ENCODE measurements at places on chromosomes 5 and 9.

- DNase-seq: no peak
These were observed 2.9 kb upstream of the DPM2 start for GRCh38 chr9:127940593-127940992.

- no peak for DNase-seq
These were observed 78.3 kb downstream of the MAMDC2 start for GRCh38 chr9:70121818-70122436.

DNA sequence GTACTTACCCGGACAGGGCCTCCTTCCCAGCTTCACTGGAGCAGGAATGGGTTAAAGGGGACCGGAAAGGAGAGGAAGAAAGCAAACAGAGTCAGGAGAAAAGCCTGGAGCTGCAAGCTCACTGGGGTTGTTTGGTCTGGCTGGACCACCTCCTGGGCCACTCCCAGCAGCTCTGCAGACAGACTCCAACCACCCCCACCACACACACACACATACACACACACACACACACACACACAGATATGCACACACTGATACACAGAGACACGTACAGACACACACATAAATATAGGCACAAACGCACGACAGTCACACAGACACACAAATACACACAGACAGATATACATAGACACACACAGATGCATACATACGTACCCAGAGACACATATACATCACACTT, 34.9 kb upstream of the SYNPO start:
- no peak for DNase-seq

DNA sequence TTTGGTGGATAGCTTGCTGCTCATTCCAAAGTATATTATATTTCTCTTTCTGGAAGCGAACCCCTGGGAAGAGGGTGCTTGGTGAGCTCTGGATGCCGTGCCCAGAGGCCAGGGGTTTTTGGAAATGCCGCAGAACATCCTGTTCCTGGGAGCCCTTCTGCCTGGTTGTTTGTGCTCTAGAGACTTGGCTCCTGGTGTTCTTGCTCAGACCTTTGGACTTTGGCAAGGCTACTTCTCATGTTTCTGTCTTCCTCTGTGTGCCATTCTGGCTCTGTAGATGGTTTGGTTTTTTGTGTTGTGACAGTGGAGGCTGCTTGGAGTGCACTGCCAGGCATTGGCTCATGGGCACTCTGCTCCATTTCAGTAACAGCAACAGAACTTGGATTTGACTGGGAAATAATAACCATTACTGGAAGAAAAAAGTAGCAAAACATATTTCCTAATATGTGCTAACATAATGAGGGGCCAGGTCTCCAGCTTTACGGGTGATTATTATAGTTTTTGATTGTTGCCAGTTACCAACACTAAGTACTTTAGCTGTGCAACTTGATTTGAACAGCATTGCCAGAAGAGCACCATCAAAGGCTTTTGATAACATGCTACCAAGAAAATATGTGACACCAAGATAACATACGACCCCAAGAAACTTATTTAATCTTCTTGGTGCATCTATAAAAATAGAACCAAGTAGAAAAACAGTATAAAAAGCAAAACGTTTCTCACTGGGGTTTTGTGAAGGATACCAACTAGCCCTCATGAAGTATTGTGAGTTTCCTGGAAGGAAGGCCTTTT, 94.2 kb downstream of the PCSK1 start:
- no peak for DNase-seq

DNA sequence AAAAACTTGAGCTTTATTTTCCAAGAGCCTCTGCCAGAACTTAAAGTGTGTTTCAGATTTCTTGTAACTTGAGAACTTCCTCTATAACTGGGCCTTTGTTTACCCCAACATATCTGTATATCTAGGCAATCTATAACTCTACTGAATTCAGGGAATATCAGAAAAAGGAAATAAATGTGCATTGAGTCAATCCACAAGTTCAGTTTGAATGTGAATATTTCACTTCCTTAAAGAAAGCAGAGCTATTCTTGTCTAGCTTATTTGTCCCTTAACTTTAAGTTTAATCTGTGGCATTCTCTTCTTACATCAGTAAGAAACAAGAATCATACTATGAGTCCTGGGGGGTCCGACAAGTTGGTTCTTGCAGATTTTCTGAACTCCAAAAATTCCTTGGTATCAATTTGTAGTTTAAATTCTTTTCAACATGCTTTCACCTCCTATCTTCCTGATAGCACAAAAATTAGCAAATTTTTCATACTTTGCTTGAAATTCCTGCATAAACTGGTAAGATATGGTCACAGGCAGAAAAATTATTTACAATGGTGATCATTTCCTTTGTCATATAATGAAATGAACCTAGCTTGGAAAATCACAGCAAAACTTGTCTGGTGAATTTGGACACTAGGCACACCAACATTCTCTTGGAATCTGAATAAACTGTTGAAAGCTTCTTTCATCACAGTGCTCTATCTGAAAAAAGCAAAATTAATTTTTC, 19.8 kb upstream of the ITGA1 start:
- no peak for DNase-seq

DNA sequence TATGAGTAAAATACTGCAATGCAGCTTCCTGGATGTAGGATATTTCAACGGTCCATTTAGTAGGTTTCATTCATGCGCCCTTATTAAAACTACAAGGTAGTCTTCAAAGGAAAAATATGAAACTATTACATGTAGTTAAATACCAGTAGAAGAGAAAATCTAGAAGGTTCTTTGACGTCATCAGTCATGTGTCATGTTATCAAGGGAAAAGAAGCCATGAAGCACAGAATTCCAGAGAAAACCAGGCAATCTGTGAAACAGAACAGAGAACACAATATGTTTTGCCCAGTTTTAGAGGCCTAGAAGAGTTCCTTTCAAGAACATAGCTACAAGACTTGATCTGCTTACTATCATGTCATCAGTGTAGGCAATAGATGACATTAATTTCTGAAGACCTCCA, 38.4 kb downstream of the BNC2 start:
- DNase-seq: no peak

DNA sequence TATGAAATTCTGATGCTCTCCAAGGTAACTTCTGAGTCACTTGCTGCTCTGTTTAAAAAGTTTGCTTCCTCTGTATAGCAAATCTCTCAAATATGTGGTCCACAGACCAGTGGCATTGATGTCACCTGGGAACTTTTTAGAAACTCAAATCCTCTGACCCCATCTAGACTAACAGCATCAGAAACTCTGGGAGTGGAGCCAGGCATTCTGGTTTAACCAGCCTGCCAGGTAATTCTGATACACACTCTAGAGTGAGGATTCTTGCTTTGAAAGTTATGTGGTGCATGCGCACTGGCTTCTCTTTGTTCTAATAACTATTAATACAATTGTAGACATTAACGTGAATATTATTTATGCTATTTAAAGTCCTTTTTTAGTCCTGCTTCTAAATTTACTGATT, 298.1 kb downstream of the SLF1 start:
- no peak for DNase-seq

DNA sequence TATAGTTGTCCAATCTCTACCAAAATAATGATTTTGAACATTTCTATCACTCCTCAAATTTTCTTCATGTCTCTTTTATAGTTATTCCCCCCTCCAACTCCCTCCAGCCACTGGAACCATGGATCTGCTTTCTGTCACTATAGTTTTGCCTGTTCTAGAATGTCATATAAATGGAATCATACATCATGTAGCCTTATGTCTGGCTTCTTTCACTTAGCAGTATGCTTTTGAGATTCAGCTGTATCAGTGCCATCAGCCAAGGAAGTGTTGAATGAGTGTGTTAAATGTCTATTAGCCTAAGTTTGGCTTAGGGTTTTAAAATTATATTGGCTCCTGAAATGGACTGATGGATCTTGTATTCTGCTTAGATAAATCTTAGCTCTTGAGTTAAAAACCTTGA, 36.0 kb downstream of the UBE2D2 start:
- DNase-seq: no peak

DNA sequence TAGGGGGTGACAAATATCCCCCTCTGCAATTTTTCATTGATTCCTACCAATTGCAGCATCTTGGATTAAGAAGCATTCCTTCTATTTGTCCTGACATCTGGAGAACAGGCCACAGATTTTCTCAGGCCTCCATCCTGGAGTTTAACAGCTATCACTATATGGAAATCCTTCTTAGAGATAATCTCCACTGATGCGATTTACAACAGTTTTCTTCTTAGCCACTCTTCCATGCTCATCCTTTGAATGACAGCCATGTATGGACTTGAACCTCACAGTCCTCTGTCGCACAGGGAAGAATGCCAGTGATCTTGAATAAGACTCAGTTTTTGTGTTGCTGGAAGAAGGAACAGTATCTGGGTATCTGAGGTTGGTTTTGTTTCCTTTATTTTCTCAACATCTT, 73.2 kb downstream of the PGM5 start:
- no peak for DNase-seq

DNA sequence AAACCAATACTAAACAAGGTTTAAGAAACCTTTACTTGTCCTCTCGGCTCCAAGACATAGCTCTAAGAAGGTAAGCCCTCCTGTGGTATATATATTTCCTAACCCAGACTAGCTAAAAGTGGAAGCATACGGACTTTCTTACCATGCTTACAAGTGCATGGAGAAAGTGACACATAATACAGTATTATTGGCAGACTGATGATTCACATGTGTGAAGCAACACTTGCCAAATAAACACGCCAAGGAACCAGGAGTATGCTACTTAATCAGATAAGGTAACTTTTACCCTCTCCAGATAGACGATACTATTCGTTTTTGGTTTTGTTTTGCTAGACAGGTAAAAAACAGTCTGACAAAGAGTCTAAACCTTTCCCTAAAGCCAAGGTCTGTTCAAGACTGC, 264.1 kb downstream of the MLLT3 start:
- DNase-seq: no peak

DNA sequence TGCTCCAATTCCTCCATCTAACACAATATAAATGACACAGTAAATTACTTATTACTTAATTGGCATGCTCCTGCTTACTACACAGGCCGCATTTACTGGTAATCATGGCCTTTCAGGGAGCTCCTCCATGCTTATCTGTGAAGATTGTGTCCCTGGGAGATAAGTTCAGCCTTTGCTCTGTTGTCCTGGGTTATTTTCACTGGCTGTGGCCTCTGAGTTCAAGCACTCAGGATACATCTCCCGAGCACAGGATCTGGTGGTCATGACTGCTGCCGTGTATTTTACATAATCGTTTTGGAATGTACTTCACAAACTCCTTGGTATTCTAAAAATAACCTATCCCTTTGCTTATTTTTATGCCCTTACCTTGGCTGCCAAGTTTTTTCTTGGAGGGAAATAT, 215.7 kb downstream of the ICE1 start:
- DNase-seq: no peak

DNA sequence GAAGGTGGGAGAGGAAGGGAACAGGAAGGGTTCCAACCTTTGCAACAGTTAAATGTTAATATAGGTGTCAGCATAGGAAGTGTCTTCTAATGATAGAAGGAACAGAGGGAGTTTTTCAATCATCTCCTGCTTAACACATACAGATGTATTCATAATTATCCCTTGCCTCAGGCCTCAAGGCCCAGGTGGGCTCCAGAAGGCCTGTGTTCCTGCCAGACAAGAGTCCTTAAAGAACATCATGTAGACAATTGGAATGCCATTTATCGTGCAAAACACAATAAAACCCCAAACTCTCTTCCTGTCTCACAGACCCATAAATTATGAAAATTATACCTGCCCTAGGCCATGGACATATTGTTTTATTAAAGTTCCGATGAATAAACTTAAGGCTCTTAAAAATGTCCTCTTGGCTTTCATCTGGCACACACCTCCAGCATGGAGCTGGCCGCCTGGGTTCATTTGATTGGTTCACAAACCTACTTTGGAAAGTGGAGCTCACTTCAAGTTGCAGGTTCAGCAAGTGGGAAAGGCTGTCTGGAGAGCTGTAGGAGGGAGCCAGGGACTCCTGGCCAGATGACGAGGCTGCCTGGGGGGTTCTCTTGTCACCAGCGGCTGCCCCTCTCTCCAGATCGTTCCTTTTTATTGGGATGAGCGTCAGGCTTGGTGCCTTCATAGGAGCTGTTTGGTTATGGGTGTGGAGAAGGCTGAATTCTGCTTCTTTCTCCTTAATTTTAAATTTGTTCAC, 17.5 kb downstream of the SPRY4 start:
- DNase-seq: no peak

GRCh38 chr5:75616371-75616881, 5.2 kb downstream of the ANKDD1B start:
- DNase-seq: no peak

GRCh38 chr5:170221327-170221741, 11.5 kb upstream of the C5orf58 start:
- DNase-seq: peak; percentile 2

- DNase-seq: no peak
These were observed 62.7 kb downstream of the SLC1A3 start for GRCh38 chr5:36669015-36669651.

DNA sequence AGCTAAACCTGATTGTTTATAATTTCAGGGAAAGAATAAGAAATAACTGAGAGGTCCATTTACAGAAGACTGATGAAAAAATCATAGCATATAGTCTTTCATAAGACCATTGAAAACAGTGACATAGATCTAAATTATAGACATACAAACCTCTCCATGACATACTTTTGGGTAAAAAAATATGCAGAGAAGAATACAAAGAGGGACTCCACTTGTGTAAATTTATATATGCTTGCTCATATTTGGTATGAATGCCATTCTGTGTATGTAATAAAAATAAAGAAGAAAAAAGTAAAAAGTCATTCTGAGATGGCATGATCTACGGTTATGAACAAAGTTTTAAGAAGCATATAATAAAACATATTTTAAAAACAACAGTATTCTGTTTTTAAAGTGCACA, 310.7 kb downstream of the ASTN2 start:
- no peak for DNase-seq

GRCh38 chr9:37197158-37198038, 77.0 kb downstream of the ZCCHC7 start:
- no peak for DNase-seq

DNA sequence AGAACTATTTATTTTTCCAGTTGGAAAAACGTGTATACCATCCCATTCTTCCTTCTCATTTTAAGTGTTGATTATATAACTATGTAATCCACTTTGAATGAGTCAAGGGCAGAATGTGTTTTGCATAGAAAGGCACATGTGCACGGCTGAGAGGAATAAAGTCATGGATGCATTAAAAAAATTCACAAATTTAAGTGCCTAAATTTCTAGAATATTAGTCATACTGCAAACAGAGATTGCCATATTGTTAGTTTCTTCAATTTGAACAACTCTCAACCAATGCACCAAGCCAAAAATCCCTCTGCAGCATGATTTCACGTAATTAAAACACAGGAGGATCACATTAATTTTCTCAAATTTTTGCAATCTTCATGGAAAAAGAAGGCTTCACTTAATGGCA, 166.3 kb downstream of the MPDZ start:
- no peak for DNase-seq

DNA sequence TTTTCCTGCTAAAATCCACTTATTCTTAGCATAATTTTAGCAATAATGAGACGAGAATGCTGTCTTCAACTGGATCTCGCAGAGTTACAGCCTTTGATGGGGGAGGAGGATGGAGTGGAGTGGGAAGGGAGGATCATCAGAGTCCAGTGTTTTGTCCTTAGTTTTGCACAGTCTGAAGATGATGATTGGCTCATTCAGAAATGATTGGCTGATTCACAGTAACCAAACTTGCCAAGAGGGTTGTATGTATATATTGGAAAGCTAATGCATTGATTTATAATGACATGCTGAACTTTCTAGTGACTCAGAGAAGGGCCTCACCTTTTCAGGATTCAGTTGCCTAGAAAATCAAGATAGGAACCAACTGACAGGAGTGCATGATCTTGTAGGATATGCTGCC, 448.0 kb downstream of the CCDC171 start:
- no peak for DNase-seq

GRCh38 chr9:89675058-89675742, 70.4 kb downstream of the GADD45G start:
- DNase-seq: peak; percentile 93

- no peak for DNase-seq
These were observed 94.8 kb downstream of the SLC1A3 start for GRCh38 chr5:36701085-36701698.
